Suprapubic skin (tissue), 4 donors: ENCODE measurements at places on chromosomes 13 and 19. TPM values are rescaled to one million over a fixed set of nuclear protein-coding genes. Genes with fewer than 3 reads are reported as not detected.

DNA sequence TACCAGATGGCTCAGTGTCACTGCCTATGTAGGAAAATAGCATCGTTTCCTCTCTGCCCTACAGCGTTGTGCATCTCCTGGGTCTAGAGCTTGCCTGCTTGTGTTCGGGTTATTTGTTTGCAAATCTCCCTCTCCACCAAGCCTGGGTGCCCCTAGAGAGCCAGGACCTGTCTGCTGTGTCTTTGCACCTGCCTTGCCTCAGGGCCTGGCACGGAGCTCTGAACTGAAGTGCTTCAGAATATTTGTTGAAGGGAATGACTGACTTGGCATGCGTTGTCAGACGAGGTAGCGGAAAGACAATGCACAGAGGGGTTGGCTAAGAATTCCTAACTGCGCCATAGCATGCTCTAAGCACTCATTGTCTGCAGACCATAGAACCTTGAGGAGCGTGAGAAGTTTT lies 263.4 kb downstream of the FGF9 start:
- H3K4me3 ChIP-seq, result no peak overlapping the region
- H3K4me1 ChIP-seq, result no peaks in the 10 kb centered on the region
- H3K27ac ChIP-seq, result no peak overlapping the region
- no peaks in the 10 kb centered on the region for H3K36me3 ChIP-seq

DNA sequence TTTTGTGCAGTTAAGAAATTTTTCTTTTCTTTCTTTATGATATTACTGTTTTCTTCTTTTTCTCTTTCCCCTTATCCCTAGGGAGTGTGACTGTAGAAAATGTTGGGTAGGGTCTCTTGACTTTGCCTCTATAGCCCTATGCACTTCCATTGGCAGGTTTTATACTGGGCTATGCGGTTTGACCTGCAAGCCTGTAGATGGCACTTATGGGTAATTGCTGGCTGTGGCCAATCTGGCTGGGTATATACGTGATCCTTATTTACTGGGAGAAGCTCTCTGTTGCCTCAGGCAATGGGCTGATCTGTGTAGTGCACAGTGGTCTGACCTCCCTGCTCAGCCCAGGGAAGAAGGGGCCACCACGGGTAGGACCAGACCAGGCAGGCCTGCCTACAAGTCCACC lies 78.8 kb downstream of the RAP2A start:
- H3K4me3 ChIP-seq, result no peak overlapping the region
- DNase-seq, result no peak
- H3K27ac ChIP-seq, result no peak overlapping the region
- H3K27me3 ChIP-seq, result no peaks in the 10 kb centered on the region
- H3K4me1 ChIP-seq, result no peaks in the 10 kb centered on the region

DNA sequence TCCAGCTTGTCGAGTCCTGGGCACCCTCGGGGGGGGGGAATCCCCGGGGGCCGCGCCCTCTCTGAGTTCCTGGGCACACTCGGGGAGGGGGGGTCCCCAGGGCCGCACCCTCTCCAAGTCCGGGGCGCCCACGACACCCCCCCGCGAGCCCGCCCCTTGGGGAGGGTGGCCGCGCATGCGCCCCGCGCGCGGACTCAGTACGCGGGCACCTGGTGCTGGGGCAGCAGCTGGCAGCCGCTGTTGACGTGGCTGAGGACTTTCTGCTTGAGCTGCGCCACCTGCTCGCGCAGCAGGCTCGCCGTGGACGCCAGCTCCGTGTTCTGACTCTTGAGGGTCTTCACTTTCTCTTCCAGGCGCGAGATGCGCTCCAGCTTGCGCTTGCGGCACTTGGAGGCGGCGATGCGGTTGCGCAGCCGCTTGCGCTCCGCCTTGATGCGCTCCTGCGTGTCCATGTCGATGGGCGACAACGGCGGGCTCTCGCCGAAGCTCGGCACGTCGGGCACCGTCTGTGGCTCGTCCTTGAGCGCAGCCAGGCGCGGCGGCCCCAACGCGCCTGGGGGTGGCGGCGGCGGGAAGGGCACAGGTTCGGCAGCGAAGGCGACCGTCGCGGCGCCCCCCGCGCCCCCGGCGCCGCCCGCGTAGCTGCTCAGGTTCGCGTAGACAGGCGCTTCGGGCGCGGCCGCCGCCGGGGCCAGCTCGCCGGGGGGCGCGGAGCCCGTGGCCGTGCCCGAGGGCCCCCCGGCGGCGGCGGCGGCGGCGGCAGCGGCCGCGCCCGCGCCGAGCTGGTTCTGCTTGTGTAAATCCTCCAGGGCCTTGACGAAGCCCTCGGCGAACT lies 958 bp downstream of the JUND start:
- peak overlapping the region; percentile 100 for H3K27ac ChIP-seq
- no peaks in the 10 kb centered on the region for H3K27me3 ChIP-seq
- H3K4me1 ChIP-seq, result peaks cover 59% of the 10 kb centered on the region
- H3K36me3 ChIP-seq, result peaks cover 12% of the 10 kb centered on the region
- DNase-seq, result peak; percentile 85
- H3K4me3 ChIP-seq, result peak overlapping the region; percentile 97

ICAM5 gene
- not detected for total RNA-seq

MYO1F gene
- total RNA-seq, result 3.2 TPM

POSTN gene
- 152 TPM for total RNA-seq

TTC9B gene
- total RNA-seq, result not detected
